NCI-H526 treated with DMSO at 0.1 percent for 48 hours (cell line): ENCODE measurements at places on chromosomes 12 and 14.
A peak's percentile ranks its signal among the peaks of the same experiment; 100 is the strongest.

- DNase-seq: no peak
Observed at GRCh38 chr12:55974308-55974730, 441 bp downstream of the RAB5B start.

DNA sequence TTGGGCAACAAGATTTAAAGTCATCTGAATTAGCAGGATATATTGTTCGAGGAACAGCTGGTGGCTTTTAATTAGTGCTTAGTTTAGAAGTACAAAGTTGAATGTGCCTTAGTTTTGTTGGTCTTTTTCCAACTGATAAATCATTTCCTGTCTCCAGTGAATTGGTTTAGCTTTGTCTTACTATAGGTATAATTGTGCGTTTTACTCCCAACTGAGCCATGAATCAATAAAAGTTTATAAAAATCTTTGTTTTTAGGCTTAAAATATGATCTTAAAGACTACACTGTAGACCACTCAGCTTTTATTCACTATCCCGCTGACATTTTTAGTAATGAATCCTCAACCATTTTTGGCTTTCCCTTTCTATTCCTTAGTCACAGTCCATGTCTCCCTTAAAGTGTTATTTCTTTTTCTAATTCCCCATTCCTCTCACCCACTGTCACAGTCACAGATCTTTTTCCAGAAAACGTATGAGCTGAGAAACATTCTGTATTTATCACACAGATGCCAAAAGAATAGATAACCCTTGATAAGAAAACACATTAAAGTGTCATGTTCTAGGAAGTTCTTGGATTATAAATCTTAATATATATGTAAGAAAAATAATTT, 34.0 kb upstream of the ALG10 start:
- no peak for DNase-seq

- DNase-seq: peak; percentile 62
Observed at GRCh38 chr12:92261071-92261470, 115.4 kb upstream of the BTG1 start.

DNA sequence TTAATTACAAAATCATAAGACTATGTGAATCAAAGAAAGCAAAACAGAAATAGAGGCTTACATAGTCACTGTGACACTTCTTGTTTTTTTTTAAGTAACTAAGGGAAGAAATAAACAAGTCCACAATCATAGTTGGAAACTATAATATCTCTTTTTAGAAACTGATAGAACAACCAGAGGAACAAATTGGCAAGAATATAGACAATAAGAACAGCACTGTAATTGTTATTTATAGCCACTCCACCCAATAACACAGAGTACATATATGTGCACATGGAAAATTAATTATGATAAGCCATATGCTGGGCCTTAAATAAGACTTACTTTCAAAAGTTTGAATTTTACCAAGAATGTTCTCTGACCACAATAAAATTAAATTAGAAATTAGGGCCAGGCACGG, 101.1 kb downstream of the PLEKHG7 start:
- DNase-seq: no peak

DNA sequence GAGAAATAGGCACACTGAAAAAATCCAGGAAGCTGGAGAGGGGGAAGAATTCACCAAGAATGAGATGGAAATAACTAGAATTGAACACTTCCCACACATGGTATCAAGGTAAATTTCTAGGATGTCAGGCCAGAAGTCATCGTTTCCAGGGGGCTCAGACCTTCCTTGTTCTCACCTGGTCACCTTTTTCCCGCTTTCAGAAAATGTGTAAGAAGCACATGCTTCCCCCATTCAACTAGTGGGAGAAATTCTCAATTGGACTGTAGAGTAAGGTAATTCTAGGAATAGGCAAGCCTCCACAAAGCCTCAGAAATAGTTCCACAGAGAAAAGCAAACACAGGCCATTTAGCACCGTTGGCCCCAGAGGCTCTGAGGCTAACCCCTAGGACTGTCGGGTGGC, 2.8 kb upstream of the PTMS start:
- DNase-seq: no peak

- no peak for DNase-seq
Observed at GRCh38 chr12:92339198-92339821, 193.7 kb upstream of the BTG1 start.

GRCh38 chr14:64942531-64943111, at the start of gene GPX2:
Gene GPX2 (minus strand): TSS chr14:64942745. CDS start chr14:64942726, 19 bp downstream.
- peak; percentile 61 for DNase-seq

DNA sequence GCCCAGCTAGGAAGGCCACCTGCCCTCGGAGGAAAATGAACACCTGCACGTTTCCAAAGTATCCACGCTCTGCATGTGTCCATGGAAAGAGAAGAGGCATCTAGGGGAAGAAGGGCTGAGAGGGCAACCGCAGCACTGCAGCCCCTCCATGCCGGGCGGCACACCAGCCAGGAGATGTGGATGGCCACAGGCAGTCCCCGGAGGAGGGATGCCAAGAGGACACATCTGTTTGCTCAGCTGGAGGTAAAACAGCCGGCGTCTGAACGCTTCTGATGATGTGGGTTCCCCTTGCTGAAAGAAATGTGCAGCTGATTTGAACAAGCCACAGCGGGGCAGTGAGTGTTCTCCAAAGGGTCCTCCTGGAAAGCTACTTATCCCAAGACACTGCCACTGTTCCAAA, 34.0 kb downstream of the CHGA start:
- DNase-seq: no peak

DNA sequence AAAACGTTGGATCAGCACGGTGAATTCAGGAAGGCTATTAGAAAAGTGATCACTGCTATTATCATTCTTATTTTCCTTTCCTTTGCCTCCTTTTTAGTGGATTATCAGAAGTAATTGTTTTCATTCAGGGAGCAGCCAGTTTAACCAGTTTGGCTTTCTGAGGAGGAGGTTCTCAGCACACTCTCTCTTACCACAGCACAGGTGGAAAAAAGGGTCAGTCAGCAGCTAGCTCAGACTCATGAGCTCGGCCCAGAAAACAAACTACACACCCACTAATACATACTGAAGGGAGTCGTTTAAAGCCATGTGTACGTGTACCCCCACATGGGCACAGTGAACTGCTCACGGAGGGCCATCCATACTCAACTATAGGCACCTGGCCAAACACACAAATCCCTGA, 23.2 kb upstream of the MAGOHB start:
- no peak for DNase-seq

DNA sequence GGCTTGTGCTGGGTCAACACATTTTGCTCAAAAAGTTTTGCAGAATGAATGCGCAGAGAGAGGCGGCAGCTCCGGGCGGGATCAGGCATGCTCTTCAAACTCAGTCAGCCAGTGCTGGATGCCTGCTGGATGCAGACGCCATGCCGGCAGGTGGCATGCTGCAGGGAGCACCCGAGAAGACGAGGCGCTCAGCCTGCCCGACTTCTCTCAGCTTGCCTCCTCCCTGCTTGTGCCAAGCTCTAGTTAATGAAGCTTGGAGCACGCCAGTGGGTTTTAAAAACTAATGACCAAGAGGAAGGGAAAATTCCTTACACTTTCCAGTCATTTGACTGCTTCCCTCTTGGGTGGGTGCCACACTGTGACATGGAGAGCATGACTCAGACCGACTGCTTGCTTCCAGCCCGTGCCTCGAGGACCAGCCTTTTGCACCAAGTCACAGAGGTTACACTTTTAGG, 39.8 kb downstream of the SLC24A4 start:
- no peak for DNase-seq

DNA sequence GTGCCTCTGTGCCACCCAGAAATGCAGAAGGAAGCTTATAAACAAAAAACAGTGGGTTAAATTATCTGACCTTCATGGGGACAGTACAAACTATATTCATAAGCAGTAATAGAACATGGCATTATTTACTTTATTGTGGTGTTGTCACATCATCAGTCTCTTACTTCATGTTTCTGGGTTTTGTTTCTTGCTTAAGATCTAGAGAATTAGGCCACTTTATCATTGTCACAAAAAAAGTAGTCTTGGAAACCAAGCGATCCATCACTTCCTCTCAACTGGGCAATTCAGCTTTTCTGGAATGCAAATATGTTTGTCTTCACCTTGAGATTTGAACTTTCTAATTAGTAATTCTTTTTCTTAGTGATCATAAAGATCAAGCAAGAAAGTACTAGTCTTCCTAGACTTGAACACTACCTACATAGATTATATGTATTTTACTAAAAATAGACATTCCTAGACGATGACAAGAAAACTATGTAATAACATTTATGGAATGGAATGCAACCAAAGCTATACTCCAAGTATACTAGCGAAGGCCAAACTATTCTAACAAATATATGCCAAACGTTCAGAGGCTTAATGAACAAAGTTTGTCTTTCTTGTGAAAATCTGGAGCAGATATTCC, 363.4 kb downstream of the DAD1 start:
- DNase-seq: no peak

DNA sequence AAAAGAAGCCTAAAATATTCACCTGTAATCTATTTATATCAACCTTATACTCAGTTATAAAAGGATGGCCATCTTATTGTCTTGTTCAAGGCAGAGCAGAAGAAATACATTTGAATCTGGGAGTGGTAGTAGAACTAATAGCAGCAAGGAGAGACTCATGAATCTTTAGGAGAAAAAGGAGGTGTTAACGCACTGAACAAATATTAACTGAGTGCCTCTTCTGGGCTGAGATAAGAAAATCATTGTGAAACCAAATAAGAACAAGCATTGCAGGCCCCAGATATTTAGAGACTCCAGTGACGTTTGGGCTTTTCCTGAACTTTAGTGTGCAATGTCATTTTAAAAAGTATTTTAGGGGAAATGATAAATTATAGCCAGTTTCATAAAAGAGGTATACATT, 790.6 kb downstream of the DIO2 start:
- DNase-seq: no peak

DNA sequence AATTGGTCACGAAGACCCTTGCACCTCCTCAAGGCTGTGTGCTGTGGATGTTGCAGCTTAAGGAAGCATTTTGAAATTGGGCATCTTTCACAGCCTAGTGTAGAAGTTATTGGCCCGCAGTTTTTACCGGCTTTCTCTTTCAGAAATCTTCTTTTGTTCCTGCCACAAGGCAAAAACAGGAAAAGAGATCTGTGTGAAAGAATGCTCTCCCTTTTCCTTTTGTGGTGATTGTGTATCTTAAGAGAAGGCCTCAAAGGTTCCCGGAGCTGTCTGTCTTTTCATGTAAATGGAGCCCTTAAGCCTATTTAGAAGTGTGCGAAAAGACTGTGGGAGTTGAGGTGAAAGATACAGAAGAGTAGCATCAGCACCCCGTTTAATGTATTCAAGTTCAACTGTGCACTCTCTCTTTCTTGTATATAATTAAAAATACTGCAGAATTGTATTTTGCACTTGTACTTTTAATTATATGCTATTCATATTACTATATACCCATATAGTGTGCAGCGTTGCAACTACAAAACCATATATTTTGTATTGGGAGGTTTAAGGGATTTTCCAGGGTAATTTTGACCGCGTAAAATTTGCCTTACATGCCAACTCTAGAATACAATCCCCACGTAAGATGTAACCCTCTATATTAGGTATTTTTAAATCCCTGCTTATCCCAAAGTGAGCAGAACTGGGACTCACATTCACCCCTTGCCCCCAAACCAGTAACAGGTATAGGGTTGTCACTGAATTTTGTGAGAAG, 441.7 kb downstream of the RAD51B start:
- no peak for DNase-seq

DNA sequence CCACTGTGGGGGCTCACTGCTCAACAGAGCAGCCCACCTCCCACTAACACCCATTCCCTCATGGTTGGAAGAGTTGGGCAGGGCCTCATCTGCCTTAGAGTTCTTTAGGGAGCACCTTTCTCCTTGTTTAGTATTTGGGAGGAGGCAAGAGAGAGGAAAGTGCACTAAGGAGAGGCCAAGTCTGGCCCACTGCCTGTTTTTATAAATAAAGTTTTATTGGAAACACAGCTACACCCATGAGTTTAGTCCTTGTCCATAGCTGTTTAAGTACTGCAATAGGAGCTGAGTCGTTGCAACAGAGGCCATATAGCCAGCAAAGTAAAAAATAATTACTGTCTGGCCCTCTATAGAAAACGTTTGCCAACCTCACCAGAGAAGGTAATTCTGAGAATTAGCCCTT, 63.9 kb downstream of the C14orf132 start:
- DNase-seq: no peak

DNA sequence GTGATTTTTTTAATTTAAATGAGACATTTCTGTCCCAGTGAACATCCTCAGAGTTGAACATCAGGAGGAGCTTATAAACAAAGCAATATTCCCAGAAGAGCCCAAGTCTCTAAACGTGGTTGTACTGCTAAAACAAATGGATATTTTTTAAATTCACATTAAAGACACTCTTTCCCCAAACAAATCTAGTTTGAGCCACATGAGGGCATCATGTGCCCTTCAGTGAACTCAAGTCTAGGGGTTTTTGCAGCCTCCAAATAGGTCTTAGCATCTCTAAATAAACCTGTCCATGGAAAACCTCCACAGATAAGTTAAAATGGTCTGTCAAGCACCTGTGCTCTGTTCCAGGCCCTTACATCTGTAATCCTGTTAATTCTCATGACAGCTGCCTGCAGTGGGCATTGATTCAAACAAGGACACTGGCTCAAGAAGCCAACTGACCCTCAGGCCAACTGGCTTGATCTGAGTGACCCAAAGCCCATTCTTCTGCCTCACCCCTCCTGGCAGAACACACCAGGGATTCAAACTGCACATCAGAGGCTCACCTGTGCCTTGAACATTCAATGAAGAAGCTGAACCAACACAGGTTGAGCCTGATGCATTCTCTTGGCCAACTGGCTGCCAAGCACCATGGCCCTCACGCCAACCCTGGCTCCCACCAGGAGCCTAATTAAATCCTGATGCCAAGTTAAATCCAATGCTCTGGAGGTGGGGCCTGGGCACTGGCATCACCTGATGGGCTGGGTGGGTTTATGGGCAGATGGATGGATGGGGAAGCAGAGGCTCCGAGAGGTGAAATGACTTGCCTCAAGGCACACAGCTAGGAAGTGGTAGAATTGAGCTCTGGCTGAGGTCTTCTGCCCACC, 8.6 kb downstream of the ISCU start:
- DNase-seq: no peak

DNA sequence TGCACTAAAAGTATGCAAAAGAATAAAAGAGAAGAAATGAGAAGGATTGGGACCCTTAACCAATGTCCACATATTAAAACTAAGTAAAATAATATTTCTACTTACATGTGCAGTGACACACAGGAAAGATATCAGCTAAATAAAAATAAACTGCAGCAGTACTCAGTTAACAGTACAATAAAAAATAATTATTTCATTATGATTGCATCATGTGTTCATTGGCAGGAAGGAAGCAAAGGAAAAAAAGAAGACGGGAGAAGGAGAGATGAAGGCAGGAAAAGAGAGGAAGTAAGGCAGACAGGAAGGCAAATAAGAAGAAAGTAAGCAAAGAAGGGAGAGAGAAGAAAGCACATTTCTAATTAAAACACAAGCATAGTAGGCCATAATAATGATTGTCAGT, 33.0 kb downstream of the RASSF9 start:
- no peak for DNase-seq
